B cell (primary cell): ENCODE measurements at places on chromosomes 11 and 22. TPM values are rescaled to one million over a fixed set of nuclear protein-coding genes. Genes with fewer than 3 reads are reported as not detected.

DNA sequence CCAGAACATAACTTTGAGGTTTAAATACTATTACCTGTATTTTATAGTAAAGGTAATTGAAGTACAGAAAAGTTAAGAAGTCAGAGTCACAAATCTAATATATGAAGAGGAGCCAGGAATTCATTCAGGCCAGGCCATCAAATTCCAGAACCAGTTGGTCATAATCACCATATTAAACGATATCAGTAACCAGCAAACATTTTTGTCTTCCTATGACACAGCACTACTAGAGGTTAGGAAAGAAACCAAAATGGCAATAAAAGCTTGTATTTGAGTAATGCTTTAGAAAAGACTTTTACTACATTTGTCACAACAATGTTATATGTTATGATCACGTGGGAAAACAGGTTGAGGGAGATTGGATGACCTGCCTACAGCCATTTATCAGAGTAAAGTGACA, 62.2 kb downstream of the DKK3 start:
- H3K4me3 ChIP-seq, result no peak overlapping the region
- H3K27me3 ChIP-seq, result no peaks in the 10 kb centered on the region
- H3K27ac ChIP-seq, result no peak overlapping the region
- DNase-seq, result no peak
- H3K4me1 ChIP-seq, result no peaks in the 10 kb centered on the region

GRCh38 chr11:60164550-60165075, 18.3 kb downstream of the MS4A6A start:
- H3K4me1 ChIP-seq, result no peaks in the 10 kb centered on the region
- H3K36me3 ChIP-seq, result no peaks in the 10 kb centered on the region
- DNase-seq, result no peak
- H3K4me3 ChIP-seq, result no peak overlapping the region
- no peaks in the 10 kb centered on the region for H3K27me3 ChIP-seq

DNA sequence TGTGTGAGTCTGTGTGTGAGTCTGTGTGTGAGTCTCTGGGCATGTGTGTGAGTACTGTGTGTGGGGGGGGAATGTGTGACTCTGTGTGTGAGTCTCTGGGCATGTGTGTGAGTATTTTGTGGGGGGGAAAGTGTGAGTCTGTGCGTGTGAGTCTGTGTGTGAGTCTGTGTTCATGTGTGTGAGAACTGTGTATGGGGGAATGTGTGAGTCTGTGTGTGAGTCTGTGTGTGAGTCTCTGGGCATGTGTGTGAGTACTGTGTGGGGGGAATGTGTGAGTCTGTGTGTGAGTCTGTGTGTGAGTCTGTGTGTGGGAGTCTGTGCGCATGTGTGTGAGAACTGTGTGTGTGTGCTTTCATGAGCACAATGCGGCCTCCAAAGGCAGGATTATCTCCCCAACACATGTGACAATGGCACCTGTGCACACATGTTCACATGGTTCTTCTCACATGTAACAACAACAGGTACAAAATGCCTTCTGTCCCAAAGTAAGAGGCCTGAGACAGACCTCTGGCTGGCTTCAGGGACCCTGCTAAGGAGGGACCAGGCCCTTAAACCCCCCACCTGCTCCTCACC, 1.6 kb downstream of the CD5 start:
- no peaks in the 10 kb centered on the region for H3K27me3 ChIP-seq
- no peak for DNase-seq
- H3K27ac ChIP-seq, result no peak overlapping the region

Gene SCT
- total RNA-seq, result not detected in 2 replicates

DNA sequence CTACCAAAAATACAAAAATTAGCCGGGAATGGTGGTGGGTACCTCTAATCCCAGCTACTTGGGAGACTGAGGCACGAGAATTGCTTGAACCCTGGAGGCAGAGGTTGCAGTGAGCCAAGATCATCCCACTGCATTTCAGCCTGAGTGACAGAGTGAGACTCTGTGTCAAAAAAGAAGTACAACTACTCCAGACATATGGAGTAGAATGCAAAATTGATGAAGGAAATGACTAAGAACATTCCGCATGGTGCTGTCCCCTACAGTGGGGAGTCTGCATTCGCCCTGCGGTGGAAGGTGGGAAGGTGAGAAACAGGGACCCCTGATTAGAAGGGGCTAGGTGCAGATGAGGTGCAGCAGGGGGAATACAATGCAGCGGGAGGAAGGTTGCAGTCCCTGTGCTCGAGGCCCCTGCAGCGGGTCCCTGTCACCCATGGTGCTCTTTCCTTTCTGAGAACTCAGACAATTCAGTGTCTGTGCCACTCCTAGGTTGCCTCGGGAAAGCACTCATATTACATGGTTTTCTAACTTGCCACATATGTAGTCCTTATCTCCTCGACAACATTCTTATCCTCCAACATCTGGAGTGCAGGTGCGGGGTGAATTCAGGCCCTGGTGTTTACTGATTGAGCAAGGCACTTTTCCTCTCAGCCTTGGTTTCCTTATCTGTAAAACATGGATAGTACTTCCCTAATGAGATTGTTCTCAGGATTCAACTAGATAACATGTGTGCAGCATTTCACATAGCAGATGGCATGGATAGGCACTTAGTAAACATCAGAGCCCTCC, 5.2 kb downstream of the POLD4 start:
- peaks cover 9% of the 10 kb centered on the region for H3K36me3 ChIP-seq
- DNase-seq, result no peak
- no peaks in the 10 kb centered on the region for H3K27me3 ChIP-seq
- H3K4me1 ChIP-seq, result peaks cover 73% of the 10 kb centered on the region

- H3K27me3 ChIP-seq, result peaks cover 3% of the 10 kb centered on the region
- no peak overlapping the region for H3K4me3 ChIP-seq
- H3K36me3 ChIP-seq, result no peaks in the 10 kb centered on the region
- peaks cover 12% of the 10 kb centered on the region for H3K4me1 ChIP-seq
These were observed 6.1 kb upstream of the FEZ1 start for GRCh38 chr11:125502198-125502597.

Gene ADSL
- 56.3 and 63.8 TPM in 2 replicates for total RNA-seq

GRCh38 chr22:29700900-29701154, 19.0 kb upstream of the CABP7 start:
- no peaks in the 10 kb centered on the region for H3K36me3 ChIP-seq
- peaks cover 19% of the 10 kb centered on the region for H3K27me3 ChIP-seq
- no peak overlapping the region for H3K4me3 ChIP-seq
- H3K4me1 ChIP-seq, result peaks cover 19% of the 10 kb centered on the region
- DNase-seq, result no peak
- no peak overlapping the region for H3K27ac ChIP-seq

GRCh38 chr11:60831143-60831500, 10.8 kb upstream of the CCDC86 start:
- peak; percentile 85 for DNase-seq
- no peaks in the 10 kb centered on the region for H3K36me3 ChIP-seq
- H3K4me3 ChIP-seq, result no peak overlapping the region

Gene CRYBB3
- not detected in 2 replicates for total RNA-seq

GRCh38 chr11:134355656-134356055, 23.9 kb downstream of the GLB1L2 start:
- no peaks in the 10 kb centered on the region for H3K4me1 ChIP-seq
- no peaks in the 10 kb centered on the region for H3K36me3 ChIP-seq
- peaks cover 4% of the 10 kb centered on the region for H3K27me3 ChIP-seq
- no peak for DNase-seq
- H3K4me3 ChIP-seq, result no peak overlapping the region

DNA sequence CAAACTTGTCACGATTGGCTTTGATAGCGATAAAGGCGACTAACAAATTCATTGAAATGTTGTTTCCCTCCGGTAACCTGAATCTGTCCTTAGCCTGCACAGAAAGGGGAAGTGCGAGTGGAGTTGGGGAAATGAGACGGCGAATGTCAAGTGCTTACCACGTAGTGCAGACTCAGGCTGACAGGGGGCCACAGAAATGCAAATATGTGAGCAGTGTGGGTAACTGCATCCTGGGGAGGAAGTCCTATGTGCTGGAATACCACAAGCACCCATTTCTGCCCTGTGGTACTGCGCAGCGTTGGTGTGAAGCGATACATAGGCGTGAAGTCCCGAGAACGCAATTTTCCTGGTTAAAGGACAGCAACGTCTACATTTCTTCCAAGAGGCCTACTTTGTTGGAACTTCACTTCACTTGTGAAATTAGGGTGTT, 869 bp upstream of the EIF4ENIF1 start:
- H3K27me3 ChIP-seq, result no peaks in the 10 kb centered on the region
- DNase-seq, result peak; percentile 96
- peak overlapping the region; percentile 93 for H3K27ac ChIP-seq
- peaks cover 24% of the 10 kb centered on the region for H3K36me3 ChIP-seq
- H3K4me1 ChIP-seq, result peaks cover 53% of the 10 kb centered on the region

- no peaks in the 10 kb centered on the region for H3K36me3 ChIP-seq
- H3K4me1 ChIP-seq, result no peaks in the 10 kb centered on the region
- H3K27me3 ChIP-seq, result no peaks in the 10 kb centered on the region
These were observed 492.7 kb upstream of the API5 start for GRCh38 chr11:42819126-42819525.

Gene CHRNA10
- 4.0 and 5.2 TPM in 2 replicates for total RNA-seq

DNA sequence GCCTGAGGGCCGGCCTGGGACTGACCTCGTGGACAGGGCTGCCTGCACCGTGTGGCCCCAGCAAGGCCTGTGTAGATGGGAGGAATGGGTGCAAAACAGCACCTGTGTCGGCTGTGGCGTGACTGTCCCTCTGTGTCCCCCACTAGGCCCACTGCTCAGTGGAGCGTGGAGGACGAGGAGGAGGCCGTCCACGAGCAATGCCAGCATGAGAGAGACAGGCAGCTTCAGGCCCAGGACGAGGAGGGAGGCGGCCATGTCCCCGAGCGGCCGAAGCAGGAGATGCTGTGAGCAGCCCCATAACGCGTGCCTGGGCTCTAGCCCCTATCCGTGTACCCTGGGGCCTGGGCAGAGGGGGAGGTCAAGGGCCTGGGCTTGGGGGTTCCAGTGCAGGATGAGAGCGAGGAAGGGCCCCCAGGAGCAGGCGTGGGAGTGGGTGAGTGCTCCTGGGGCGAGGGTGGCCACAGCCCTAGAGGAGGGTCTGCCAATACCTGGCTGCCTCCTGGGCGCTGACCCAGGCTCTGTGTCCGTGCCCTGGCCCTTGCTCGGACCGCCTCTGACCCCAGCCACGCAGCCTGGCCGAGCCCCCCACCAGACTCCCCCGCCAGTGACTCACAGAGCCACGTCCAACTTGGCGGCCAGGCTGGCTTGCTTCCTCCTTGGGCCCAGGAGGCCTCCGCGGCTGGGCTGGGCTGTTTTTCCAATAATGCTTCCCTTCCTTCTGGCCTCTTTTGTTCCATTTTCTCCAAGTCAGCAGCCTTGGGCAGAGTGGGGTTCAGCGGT, 11.6 kb downstream of the PRR33 start:
- no peak overlapping the region for H3K27ac ChIP-seq
- H3K27me3 ChIP-seq, result no peaks in the 10 kb centered on the region
- no peak for DNase-seq
- H3K36me3 ChIP-seq, result peaks cover 51% of the 10 kb centered on the region
- no peak overlapping the region for H3K4me3 ChIP-seq

DNA sequence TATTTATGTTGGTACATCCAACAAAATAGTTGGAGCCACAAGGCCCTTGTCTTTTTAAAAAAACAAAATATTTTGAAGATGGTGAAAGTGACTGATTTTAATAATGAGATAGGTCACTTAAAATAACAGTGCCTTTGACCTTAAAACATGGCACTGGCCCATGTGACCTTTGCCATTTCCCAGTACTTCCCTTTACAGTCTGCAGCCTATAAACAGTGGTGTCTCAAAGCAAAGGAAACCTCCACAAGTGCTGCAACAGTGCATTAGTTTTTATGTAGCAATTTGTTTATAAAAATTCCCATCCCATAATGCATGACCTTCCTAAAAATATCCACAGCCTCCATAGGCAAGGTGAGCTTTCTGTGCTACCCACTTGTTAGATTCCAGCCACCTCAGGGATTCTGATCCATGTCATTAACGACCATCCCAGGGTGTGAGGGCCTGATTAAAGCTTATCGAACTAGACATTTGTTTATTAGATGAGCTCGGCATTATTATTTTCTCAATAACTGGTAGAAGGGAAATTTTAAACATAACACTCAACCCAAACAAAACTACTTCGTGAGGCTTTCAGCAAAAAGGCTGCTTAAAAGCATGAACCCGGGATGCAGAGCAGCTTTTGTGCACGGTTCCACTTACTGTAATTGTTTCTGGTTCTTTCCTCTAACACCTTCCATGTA, 28.0 kb upstream of the CRKL start:
- H3K4me1 ChIP-seq, result no peaks in the 10 kb centered on the region
- DNase-seq, result no peak
- no peaks in the 10 kb centered on the region for H3K36me3 ChIP-seq
- no peak overlapping the region for H3K27ac ChIP-seq
- no peaks in the 10 kb centered on the region for H3K27me3 ChIP-seq

DNA sequence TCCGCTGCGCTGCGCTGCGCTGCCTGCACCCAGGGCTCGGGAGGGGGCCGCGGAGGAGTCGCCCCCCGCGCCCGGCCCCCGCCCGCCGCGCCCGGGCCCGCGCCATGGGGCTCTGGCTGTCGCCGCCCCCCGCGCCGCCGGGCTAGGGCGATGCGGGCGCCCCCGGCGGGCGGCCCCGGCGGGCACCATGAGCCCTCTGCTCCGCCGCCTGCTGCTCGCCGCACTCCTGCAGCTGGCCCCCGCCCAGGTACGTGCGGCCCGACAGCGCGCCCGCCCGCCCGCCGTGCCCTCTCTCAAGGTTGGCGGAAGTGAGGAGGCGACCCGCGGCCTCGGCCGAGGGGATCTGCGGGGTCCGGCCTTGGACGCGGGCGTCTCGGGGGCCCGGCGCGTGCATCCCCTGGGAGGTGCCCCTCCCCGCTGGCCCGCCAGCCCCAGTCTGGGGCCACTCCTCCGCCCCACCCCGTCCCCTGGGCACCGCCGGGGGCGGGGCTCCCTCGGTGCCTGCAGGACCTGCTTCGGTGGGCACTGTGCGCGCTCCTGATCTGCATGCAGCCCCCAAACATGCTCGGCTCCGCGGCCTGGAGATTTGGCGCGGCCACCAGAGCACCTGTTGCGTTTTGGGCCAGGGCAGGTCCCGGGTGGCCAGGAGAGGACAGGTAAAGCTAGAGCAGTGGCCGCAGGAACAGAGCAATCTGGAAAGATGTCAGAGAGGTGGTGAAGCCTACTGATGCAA, 429 bp downstream of the VEGFB start:
- peak overlapping the region; percentile 63 for H3K4me3 ChIP-seq
- DNase-seq, result peak; percentile 82
- H3K27ac ChIP-seq, result peak overlapping the region; percentile 65
- no peaks in the 10 kb centered on the region for H3K27me3 ChIP-seq
- peaks cover 27% of the 10 kb centered on the region for H3K36me3 ChIP-seq

DNA sequence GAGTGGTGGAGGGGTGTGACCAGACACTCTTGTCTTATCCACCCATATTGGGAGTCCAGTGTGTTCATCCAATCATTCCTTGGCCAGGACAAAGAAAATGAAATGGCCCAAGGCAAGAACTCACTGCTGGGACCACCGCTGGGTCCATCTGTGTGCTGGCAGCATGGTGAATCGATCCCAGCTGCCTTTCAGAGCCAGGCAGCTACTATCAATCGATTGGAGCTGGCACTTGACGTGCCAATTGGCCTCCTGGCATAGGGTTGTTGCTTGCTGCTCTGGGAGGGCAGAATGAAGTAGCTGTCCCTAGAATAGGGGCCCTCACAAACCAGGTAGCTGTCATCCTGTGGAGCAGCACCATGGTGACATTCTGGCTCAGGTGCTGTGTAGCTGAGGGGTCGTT, 1.4 kb upstream of the ARVCF start:
- peaks cover 33% of the 10 kb centered on the region for H3K4me1 ChIP-seq
- peaks cover 8% of the 10 kb centered on the region for H3K27me3 ChIP-seq
- no peaks in the 10 kb centered on the region for H3K36me3 ChIP-seq
- DNase-seq, result no peak

- no peak overlapping the region for H3K27ac ChIP-seq
- no peak overlapping the region for H3K4me3 ChIP-seq
- no peak for DNase-seq
- H3K36me3 ChIP-seq, result no peaks in the 10 kb centered on the region
- no peaks in the 10 kb centered on the region for H3K27me3 ChIP-seq
- H3K4me1 ChIP-seq, result no peaks in the 10 kb centered on the region
These were observed 100.6 kb downstream of the MORC2 start for GRCh38 chr22:30867746-30868662.
